ENCODE measurements at places on chromosomes 4 and X.

- DNase-seq: no peak
These were observed 47.5 kb upstream of the RAP2C start for GRCh38 chrX:132266583-132267355.

- no peak for DNase-seq
These were observed 53.3 kb downstream of the TEX13A start for GRCh38 chrX:105167233-105167632.

DNA sequence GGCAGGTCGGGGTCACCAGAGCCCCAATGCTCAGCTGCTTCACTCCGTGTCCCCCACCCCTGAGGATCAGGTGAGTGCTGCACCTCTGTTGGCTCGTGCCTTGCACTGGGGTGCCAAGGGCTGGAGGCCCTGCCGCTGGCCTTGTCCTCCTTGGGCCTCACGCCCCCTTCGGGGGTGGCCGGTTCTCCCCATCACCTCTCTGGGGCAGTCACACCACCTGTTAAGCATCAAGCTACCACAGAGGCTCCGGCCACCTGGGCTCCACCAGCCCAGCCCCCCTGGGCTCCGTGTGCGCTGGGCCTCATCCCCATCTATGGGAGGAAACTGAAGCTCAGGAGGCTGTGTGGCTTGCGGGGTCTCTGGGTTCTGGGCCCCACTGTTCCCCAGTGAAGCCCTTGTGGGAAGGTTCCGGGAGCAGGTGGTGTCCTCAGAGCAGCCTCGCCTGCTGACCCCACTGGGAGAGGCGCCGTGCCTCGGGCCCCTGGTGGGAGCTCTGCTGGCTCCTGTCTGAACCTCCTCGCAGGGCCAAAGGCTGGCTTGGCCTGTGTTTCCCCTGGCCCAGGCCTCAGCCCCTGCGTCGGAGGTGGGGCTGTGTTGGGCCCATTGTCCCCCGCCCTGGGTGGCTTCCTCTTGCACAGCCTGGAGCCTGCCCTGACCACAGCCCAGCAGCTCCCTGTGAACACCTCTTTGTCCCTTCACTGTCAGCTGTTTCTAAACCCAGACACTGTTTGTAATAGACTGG is 30.8 kb downstream of the DOK7 start:
- DNase-seq: no peak

- no peak for DNase-seq
These were observed 145.1 kb downstream of the APBB2 start for GRCh38 chr4:41069257-41069656.
